ENCODE measurements at places on chromosomes 13 and 19.

- DNase-seq, result no peak
These were observed 113.9 kb downstream of the LRCH1 start for GRCh38 chr13:46666727-46667456.

- no peak for DNase-seq
These were observed 237.7 kb upstream of the IPO5 start for GRCh38 chr13:97715763-97716162.

DNA sequence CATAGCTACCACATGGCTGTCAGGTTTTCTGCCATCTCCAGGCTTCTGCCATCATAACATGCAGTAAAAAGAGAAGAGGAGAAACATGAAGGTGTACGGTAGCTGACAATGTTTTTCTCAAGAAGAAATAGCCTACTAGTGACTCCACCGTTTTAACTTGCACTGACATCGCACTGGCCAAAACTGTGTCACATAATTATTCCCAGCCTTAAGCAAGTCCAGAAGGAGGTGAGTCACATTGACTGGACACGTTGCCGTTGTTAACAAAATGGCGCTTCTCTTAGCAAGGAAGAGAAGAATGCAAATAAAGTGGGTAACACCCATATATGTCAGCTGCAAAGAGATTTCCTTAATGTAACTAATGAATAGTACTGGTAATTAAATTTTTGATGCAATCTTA, 810.4 kb upstream of the SLC10A2 start:
- no peak for DNase-seq

DNA sequence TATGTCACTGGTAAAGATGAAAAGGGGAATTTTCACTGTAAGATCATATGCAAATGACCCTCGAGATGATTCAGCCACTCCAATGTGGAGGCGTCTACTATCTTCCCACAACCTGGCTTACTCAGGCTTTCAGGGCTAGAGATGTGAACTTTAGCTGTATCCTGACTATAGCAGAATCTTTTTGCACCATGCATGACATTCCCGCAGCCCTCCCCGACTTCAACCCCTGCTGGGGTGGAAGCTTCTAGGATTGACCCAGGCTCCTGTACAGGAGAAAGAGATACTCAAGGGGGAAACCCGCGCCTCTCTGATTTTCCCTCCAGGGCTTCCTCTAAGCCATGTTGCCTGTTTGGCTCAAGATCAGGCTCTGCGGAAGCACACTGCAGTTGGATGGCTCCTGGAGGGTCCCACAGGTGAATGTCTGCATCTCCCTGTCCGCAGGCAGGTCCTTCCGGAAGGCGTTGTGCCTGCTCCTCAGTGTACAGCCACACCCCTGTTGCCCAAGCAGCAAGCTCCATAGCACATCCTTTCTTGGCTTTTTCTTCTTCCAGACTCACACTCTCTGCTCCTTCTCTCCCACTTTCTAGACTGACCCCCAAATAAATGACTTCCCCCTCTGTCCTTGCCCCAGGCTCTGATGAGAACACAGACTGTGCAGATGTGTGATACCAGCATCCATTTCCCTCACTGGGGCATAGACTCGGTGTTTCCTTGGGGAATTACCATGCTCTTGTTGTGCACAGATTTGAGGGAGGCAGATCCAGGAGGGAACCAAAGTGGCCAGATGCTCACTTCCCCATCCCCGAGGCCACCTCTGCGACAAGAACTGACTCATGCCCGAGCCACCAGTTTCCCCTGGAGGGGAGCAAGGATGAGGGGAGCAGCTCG, 29.1 kb upstream of the POP4 start:
- no peak for DNase-seq

- DNase-seq, result no peak
These were observed 4.8 kb downstream of the STK24 start for GRCh38 chr13:98571955-98572662.

DNA sequence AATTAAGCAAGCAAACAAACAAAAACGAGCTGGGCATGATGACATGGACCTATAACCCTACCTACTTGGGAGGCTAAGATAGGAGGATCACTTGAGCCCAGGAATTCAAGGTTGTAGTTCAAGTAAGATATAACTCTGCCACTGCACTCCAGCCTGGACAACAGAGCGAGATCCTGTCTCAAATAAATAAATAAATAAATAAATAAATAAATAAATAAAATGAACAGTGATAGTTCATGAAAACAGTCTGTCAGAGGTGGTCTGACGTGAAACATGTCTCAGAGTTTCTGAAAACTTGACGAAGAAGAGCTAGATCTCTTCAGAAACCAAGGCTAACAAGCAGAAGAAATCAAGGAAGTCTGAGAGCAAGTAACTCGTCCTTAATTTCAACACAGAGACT, 188.8 kb upstream of the GPC6 start:
- DNase-seq, result no peak

DNA sequence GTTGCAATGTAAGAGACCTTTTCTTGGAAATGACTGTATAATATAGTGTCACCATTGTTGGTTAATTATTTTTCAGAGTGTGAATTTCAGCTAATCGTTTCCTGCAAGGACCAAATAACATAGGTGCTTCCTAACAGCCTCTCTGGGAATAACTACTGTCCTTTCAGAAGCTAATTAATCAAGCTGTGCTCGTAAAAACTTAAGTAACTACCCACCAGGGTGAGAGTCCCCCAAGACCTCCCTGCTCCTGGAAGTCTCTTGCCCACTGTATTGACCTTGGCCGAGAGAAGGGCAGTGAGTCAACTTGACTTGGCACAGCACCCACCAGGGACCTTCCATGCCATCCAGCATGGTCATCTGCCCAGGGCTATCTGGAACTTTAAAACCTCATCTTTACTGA, 50.3 kb downstream of the UQCRFS1 start:
- DNase-seq, result no peak
